Stimulated activated CD8-positive, alpha-beta memory T cell treated with anti-CD3 and anti-CD28 coated beads, Interleukin-12 subunit alpha, Interleukin-12 subunit beta, amount 100 ng/mL, for 1 hour (primary cell): ENCODE measurements at places on chromosomes 12 and 14.

DNA sequence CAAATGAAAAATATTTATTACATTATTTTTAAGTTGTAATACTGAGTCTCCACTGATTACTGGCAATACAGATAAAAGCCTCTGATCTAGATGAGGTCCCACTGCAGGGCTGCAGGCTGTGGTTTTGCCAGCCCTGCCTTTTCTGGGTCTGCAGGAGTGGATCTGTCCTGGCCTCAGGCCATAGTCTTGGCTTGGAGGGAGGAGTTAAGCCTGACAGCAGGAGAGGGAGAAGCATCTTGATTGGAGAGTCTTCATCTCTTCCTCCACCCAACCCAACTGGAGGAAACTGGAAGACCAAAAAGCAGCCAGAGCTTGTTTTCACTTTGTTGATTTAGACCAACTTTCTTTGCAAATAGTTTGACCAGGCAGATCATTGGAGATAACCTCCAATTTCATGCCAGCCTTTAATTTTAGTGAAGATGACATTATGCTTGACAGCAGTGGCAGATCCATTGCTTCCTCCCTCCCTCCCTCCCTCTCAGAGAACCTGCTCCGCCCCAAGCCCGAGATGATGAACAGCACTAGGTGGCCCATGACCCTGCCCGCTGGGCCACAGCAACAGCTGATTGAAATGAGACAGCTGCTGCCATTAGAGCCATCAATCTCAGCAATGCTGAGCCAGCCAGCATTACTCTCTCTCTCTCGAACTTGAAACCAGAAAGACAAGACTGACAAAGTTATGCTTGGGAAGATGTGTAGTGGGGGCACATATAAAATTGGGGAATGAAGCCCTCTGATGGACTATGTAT is 222.4 kb downstream of the GLT1D1 start:
- DNase-seq, result no peak

- no peak for DNase-seq
These were observed 10.2 kb upstream of the NFE2 start for GRCh38 chr12:54311051-54311450.

- DNase-seq, result no peak
These were observed 89.6 kb downstream of the TTC7B start for GRCh38 chr14:90726656-90727055.

DNA sequence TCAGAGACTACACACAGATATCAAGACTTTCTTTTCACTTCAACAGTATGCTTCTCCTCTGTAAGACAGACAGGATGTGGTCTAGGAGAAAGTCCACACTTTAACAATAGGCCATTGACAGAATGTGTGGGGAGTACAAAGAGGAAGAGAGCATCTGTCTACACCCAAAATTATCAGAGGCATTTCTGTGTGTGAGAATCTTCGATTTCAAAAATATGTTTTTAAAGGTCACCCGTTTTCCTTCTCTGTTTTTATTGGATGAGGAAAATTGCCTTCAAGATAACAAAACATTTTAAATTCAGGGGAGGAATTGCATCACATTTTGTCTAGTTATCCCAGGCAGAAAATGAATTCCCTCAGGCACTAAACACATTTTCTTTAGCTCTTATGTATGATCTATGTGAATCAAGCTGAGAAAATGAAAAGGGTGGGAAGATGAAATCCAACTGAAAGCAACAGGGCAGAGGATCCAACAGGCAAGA is 16.4 kb downstream of the NAV3 start:
- DNase-seq, result no peak

GRCh38 chr14:22304326-22304725 is 284.7 kb downstream of the DAD1 start:
- no peak for DNase-seq

- DNase-seq, result no peak
These were observed 31.2 kb upstream of the VASH1 start for GRCh38 chr14:76729953-76730505.

DNA sequence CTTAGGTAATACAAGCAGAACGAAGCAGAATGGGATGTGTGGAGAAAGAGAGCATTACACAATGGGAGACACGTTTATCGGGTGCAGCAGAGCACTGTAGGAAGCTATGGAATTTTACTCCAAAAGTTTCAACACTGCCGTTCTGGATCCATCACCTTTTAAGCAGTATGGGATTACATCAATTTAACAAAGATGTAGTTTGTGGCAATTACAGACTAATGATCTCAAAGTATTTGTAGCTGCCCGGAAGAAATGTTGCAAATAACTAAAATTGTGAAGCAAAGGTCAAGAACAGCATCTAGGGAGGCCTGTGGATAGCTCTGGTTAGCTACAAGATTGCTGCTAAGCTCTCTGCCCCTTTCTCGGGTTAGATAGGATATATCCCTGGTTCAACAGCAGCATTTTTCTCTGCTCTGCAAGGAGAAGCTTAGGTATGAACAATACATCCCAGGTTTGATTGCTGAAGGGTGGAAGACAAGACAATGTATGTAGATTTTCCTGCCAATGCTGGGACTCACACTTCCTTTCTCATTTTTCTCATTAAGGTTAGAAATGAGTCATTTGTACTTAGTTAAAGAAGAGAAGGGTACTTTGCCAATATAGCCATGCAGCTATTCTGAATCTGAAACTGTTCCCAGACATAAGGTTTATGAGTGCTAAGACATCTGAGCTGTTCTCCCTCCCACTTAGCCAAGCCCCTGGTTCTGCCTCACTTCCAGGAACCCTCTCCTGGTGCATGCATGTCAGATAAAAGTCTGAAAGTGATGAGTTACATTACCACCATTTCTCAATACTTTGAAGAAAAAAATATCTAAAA is 75.0 kb upstream of the HIF1A start:
- no peak for DNase-seq

DNA sequence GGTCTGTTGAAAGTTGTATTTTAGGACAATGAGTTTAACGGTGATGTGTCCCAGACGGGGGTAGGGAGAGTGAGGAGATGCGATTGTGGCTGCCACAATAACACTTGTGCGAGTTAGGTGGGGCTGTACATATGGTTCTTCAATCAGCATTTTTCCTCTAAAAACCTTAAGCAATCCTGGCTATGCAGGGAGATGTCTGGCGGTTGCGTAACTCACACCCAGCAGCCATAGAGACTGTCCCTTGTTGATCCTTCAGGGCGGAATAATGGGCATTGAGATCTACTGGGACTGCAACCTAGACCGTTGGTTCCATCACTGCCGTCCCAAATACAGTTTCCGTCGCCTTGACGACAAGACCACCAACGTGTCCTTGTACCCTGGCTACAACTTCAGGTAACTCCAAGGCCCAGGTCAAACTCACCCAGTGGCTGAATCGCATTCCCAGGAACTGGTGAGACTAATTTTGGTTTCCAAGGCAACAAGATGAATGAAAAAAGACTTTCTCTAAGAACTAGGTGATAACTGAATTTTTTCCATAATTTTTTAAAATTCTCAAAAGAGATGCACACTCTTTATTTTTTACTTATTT is 34.6 kb downstream of the P2RX7 start:
- DNase-seq, result no peak

GRCh38 chr12:112182499-112182898 is 57.1 kb downstream of the TRAFD1 start:
- no peak for DNase-seq

DNA sequence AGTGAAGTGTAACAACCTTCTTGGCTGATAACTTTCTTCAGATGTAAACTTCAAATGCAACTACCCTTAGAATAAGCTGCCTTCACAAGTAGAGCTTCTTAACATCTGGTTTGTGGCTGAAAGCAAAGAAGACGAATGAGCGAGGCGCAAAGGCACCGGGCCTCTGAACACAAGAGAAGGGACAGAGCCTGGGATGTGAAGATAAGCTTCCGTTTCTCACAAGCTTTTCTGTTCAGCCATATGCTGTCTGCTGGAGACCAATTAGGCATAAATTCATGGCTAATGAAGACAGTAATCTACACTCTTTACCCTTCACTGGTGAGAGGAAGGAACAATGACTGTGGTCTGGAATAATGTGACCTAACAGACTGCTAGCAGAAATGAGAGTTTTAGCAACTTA is 195.2 kb downstream of the ATXN7L3B start:
- no peak for DNase-seq

- no peak for DNase-seq
These were observed 277.5 kb downstream of the NUAK1 start for GRCh38 chr12:105861227-105861626.

GRCh38 chr12:13566292-13566691 is 369.8 kb downstream of the EMP1 start:
- DNase-seq, result no peak

DNA sequence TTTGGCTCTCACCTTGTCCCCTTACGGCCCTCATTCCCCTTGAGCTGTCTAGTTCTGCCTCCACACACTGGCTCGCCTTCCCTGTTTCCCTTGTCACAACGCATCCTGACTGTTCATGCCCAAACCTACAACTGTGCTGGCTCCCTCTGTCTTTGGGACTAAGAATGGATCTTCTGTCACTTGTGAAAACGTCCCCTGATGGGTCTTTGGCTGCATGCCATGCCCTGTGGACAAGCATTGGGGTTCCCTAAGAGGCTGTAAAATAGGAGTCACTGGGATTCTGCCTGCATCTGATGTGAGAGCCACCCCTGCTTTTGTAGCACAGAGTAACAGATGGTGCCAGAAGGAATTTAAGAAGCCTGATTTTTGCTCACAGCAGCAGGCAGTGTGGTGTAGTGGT is 285.3 kb upstream of the CRY1 start:
- no peak for DNase-seq

- DNase-seq, result no peak
These were observed 3.7 kb upstream of the KRT3 start for GRCh38 chr12:52799505-52800211.

DNA sequence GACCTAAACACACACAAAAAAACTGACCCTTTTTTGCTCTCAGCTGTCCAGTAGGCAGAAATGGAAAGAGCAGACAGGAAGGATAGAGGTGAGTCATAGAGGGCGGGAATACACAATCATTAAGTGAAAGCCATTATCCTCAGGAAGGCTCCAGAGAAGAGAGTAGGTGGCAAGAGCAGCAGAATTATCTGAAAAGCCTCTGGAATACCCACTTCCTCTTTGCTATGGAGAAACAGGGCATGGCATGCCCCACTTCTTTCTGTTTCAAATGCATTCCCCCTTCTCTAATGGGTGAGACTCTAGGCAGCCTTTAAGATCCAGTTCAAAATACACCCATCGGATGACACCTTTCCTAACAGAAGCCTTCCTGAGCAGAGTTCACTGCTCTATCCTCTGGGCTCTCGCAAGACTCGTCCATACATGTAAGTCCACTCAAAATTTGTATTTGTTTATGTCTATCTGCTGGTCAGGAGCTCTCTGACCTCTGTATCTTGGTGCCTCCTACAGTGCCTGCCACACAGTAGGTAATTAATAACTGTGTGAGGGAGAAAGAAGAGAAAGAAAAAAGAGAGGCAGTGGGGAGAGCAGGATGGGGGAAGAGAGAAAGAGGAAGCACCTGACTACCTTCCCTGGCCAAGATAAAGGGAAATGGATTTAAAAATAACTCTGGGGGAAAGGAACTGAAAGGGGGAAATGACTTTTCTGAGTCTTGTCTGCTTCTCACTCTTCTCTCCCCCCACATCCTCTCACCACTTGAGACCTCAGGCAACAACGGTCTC is 8.5 kb downstream of the KLHL33 start:
- no peak for DNase-seq

DNA sequence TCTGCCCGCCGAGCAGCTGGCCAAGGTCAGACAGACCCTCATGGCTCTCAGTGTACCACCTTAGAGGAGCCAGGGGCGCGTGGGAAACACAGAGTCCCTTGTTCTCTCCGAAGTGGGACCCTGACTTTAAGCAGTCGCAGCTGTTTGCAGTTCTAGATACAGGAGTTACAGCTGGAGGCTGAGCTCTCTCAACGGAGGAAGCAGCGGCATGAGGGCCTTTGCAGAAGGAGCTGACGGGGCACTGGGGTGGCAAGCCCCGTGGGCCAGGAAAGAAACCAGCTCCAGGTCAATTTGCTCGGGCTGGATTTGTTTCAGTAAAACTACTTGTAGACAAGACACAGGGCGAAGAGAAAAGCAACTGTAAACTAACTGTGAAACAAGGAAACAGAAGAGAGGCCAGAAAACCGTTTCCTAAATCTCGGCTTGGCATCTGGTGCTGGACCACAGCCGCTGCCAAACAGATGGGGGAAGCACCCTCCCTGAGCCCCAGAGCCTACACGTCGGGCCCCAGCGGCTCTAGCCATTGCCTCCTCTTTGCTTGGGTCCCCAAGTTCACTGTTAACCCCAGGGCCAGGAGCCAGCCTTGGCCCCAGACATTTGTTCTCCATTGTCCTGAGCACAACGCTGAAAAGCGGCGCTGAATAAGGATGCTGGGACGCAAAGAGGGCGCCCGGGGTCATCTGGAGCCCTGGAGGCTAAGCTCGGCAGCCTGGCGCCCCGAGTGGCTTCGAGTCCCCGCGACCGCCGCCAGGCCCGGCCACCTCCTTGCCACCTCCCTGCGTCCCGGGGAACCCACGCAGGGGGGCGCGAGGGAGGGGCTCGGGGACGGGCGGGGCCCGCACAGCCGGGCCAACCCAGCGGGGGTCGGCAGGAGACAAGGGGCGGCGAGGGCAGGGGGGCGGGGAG is 914 bp upstream of the PACS2 start:
- DNase-seq, result no peak

DNA sequence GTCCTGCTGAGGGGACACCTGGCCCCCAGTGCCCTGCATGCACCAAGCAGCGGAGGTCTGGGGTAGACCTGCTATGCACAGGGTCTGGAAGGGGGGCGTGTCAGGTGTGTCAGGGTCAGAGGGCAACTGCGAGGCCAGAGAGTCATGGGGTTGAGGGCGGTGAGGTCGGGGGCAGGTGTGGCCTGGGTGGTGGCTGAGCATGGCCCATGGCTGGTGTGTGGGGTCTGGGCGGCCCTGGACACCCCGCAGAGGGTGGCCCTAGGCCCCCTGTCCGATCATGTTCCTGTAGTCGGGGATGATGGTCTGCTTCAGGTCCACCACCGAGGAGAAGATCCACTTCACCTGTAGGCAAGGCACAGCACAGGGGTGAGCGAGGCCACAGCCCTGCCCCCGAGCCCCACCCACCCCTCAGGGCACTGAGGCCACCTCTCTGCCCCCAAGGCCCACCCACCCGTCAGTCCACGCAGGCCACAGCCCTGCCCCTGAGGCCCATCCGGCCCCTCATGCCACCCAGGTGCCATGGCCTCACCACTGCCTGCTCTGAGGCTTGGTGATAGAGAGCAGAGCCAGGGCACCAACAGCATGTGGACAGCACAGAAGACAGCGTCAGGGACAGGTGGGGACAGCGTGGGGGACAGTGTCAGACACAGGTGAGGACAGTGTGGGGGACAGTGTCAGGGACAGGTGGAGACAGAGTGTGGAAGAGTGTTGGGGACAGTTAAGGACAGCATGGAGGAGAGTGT is 211.3 kb downstream of the TMEM121 start:
- DNase-seq, result no peak
